ENCODE measurements at places on chromosomes 12 and 14.
A peak's percentile ranks its signal among the peaks of the same experiment; 100 is the strongest.

- DNase-seq: no peak
These were observed 53.7 kb upstream of the PELI2 start for GRCh38 chr14:56064513-56064912.

DNA sequence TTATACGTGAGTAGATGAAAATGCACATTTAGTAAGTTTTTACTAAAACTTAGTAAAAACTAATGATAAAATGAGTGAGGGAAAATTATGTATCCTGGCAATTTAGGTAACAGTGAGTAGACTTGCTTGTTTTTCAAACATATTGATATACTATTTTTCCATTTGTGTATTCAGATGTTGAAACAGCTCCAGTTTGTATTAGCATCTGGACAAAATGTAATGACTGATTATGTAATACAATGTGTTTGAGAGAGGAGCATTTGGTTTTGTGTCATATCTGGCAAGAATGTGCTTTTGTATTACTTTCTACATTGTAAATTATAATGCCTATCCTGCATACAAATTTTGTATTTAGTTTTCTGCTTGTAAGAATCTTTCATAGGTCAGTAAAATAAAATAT lies 5.6 kb downstream of the CNOT2 start:
- no peak for DNase-seq

GRCh38 chr12:89351489-89352241 lies 636 bp downstream of the DUSP6 start:
- peak; percentile 27 for DNase-seq

- DNase-seq: no peak
These were observed 23.5 kb downstream of the FMNL3 start for GRCh38 chr12:49683599-49684309.

DNA sequence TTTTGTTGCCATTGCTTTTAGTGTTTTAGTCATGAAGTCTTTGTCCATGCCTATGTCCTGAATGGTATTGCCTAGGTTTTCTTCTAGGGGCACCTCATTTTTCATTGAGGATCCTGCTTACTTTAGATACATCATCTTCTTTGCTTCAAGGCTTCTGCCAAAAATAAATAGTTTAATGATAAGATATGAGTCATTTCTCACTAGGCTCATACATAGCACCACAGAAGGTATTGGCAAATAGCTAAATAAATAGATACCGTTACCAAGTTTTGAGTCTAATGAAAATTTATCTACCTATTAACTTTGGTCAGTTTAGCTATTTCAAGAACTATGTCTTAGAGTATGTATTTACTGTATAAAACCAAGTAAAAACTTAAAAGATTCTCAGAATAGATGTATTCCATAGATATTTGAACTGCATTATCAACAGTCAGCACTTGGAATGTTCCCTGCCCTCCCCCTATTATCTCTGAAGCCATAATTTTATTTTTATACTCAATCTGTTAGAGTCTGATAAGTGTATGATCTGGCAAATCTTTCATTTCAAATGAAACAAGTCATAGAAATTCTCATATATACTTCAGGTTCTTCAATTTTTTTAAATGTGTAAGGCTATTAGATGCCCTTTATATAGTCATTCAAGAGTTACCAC lies 310.2 kb downstream of the CCDC91 start:
- no peak for DNase-seq

DNA sequence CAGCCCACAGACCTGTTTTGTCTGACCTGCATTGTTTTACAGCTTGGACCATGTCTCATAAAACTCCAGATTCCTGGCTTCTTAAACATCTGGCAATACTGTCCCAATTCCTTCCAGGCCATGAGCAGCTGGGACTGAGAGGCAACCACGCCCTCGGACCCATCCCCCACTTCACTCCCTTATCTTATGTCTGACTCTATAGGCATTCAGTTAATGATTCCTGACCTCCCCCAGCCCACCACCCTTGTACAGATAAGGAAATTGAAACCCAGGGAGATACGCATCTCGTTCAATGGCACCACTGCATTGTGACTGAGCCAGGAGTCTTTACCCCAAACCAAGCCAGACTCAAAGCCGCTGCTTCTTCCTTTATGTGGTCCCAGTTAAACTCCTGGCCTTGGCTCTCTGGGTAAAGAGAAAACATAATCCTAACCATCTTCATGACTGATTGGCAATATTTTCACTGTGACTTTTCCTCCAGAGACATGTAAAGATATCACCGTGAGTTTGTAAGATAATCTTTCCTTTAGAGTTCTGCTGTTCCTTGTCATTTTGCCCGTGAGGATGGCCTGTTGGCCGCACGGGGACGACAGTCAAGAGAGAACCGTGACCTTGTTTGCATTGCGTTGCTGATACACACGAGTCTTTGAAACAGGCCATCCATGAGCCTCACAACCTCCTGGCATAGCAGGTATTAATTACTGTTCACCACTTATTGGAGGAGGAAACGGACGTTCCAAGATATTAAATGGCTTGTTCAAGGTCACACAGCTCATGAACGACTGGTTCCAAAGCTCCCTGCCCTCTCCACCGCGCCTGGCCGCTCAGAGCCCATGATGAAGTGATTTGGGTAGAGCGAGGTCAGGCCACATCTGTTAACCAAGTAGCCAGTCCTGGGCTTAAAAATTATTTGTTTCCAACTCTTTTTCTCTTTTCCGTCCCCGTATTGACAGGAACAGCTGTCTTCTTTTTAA lies 39.4 kb downstream of the MAP1LC3B2 start:
- DNase-seq: no peak

- no peak for DNase-seq
These were observed 1.7 kb downstream of the ZNF410 start for GRCh38 chr14:73888460-73888725.

- no peak for DNase-seq
These were observed 58.1 kb upstream of the CCND2 start for GRCh38 chr12:4215229-4216186.

DNA sequence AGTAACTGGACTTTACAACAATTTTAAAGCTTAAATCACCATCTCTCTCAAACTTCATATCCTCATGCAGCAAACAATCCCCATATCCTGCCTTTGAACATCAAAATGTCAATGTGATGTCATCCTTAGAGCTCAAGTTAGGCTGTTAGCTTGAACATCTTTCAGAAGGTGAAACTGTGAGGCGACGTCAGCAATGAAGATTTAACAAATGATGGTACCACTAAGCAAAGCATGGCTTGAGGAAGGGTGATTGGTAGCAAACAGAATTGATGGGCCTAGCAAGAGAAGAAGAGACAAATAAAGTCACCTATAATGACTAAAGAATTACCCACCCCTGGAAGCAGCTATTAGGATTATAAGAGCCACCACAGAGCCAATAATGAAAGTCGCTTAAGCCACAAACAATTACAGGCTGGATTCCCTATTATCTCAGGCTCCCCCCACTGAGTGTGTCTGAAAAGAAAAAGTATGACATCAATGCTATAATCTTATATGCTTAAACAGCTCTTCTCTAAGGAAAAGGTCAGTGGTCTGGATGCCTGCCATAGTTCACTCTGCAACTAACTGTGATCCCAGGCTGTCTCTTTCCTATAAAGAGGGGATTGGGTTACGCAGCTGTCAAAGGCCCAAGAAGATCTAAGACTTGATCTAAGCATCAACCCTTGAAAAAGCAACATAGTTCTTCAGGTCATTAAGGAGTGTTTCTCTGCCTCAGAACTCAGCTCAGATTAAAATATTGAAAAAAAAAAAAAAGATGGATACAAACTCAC lies 18.1 kb downstream of the EGLN3 start:
- no peak for DNase-seq

- DNase-seq: no peak
These were observed 2.5 kb downstream of the PLEKHG3 start for GRCh38 chr14:64706593-64707193.

- peak; percentile 30 for DNase-seq
These were observed 4.1 kb downstream of the CKB start for GRCh38 chr14:103518422-103519042.

Measured in NCI-H1105 (cell line).